Gastroesophageal sphincter (tissue), 4 donors: ENCODE measurements at places on chromosomes 2 and 18.

GRCh38 chr2:216210701-216211540, 101.8 kb downstream of the XRCC5 start:
- ATAC-seq, result peak; percentile 31

DNA sequence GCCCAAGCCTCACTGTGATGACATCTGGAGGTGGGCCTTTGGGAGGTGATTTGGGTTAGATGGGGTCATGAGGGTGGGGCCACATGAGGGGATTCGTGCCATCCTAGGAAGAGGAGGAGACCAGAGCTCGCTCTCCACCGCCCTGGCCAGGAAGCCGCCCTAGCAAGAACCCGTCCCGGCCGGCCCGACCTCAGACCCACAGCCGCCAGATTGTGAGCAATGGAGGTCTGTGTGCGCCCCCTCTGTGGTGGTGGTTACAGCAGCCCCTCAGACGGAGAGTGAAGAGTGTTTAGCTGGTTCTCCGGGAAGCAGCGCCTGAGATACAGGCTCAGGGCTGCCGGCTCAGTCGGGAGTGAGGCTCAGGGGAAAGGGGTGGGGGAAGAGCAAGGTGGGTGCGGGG, 83.3 kb downstream of the RTP5 start:
- no peak for ATAC-seq

DNA sequence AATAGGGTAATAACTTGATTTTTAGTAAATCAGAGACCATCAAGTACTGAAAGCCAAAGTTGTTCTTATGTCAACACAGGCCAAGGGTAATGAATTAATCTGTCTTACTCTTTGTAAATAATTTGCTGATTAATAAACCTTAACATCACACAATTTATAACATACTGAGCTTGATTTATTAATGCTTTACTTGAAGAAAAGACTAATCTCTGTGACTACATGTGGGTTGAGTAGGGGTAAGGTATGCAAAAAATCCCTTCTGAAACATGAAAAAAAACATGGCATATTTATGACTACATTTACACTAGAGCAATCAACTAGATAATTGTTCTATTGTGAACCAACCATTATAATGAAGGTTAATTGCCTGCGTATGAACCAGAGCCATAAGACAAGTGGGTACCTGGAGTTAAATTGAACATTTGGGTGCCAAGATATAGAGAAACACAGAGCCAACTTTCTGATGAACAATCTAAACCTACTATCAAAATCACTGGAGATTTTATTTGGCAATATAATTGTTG, 67.7 kb upstream of the GRB14 start:
- no peak for ATAC-seq

DNA sequence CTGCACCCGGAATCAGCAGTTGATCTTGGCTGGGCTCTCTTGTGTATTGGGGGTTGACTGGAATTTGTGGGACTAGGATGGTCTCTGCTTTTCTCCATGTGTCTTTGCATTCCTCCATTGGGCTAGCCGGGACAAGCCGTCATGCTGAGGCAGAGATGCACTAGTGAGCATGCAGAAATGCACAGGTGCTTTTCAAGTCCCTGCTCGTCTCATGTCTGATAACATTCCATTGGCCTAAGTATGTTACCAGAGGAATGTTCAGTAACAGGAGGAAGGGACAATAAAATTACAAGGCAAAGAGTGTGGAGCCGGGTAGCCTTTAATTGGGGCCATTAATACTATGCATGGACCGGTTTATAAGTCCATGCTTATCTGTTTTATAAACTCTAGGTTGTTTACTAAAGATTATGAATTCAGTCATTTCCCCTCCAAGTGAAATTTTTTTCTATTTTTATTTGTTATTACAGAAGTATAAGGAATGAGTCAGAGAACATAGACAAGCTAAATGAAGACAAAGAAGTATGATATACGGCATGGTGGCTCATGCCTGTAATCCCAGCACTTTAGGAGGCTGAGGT, 24.4 kb upstream of the AAK1 start:
- ATAC-seq, result no peak

DNA sequence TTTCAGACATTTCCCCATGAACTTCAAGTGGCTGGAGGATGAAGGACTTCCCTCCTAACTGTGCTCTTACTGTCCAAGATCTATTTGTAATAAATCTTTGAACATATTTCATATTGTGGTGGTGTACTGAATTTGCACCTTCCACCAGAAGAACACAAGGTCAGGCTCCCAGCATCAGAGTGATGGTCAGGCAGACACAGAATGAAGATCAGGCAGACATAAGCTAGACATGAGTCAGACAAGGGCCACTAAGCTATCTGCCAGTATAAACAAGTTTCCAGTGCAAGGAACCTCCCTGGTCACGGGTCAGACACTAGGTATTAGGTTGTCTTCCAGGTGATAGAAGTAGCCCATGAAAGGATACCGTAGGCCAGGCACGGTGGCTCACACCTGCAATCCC, 20.0 kb downstream of the AQP12B start:
- no peak for ATAC-seq

DNA sequence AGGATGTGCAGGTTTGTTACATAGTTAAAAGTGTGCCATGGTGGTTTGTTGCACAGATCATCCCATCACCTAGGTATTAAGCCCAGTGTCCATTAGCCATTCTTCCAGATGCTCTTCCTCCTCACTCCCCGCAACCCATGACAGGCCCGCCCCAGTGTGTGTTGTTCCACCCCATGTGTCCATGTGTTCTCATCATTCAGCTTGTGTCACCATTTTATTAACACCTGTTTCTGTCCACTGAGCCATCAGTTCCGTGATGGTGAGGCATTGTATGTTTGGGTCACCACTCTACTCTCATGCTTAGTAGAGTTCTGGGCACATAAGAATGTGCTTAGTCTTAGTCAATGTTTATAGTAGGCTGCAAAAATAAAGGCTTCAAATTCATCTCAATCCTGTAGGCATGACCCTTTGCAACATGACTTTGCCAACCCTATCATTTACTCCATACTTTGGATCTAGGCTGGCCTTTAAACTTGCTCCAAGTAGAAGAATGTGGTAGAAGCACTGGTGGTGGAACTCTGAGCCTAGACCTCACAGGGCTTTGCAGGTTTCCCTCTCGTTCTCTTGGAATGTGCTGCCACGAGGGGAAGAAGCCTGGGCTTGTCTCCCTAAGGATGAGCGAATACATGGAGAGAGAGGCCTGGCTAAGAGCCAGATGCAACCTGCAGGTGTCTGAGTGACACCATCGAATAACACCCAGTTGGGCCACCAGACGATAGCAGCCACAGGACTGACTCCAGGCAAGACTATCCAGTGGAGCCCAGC, 161.5 kb downstream of the NAPG start:
- no peak for ATAC-seq

- ATAC-seq, result no peak
Measured at GRCh38 chr2:105166688-105167087, 74.9 kb upstream of the GPR45 start.

DNA sequence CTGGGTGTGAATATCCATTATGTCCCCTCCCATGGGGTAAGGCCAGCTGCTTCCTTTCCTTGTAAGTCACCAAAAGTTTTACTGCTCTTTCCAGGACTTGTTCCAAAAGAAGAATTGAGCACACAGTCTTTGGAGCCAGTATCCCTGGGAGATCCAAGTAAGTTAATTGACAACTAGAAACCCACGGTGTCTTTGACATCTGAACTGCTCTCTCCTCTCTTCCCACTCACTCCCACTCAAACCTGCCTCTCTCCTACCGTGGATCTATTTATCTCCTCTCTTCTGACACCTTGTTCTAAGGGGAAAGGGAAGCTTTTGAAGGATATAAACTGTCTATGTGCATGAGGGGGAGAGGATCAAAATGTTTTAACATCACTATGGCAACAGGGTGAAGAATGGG, 86.7 kb downstream of the VIT start:
- no peak for ATAC-seq

GRCh38 chr2:176931588-176932563, 280.7 kb upstream of the HNRNPA3 start:
- ATAC-seq, result no peak

DNA sequence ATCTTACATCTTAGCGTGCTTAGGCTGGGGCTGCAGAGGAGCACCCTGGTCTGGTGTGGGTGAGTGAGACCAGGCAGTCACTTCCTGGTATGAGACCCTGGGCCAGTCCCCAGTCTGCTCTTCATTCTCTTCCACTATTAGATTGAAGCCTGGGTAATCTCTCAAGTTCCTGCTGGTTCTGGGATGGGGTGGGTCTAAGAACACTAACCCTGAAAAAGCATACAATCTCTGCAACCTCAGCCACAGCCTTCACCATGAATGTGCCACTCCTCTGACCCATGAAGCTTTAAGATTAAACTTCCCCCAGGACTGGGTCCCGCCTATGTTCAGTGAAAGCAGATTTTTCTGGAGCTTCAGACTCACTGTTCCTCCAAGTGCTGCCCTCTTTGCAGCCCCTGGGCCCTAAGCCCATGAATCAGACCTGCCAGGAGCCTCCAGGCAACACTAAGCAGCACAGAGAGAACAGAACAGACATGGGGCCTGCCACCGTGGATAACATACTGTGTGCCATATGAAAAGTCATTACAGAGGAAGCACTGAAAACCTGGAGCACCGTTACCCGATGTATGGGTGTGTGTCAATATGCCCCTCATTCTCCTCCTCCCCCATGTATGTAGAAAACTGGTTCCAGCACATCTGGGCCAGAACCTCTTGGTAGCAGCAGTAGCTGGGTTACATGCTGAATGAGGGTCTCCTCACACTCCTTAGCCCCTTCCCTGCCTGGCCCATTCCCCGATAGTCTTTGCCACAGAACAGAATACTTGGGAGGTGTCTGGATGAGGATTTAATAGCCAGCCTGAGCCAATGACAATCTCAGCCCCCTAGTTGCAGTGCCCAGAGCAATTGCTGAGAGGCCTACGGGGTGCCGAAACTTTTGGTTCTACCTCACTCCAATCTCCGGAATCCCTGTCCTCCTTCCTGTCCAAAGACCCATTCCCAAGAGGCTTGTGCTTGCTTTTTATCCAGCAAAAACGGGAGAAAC, 2.7 kb upstream of the SIX2 start:
- no peak for ATAC-seq

GRCh38 chr2:207619764-207620203, 5.4 kb downstream of the METTL21A start:
- ATAC-seq, result no peak

- no peak for ATAC-seq
Measured at GRCh38 chr2:208820014-208820688, 413.6 kb downstream of the PTH2R start.

- ATAC-seq, result no peak
Measured at GRCh38 chr2:239039479-239039861, 191.6 kb downstream of the TWIST2 start.

GRCh38 chr2:122138561-122138960, 383.1 kb downstream of the TSN start:
- no peak for ATAC-seq

DNA sequence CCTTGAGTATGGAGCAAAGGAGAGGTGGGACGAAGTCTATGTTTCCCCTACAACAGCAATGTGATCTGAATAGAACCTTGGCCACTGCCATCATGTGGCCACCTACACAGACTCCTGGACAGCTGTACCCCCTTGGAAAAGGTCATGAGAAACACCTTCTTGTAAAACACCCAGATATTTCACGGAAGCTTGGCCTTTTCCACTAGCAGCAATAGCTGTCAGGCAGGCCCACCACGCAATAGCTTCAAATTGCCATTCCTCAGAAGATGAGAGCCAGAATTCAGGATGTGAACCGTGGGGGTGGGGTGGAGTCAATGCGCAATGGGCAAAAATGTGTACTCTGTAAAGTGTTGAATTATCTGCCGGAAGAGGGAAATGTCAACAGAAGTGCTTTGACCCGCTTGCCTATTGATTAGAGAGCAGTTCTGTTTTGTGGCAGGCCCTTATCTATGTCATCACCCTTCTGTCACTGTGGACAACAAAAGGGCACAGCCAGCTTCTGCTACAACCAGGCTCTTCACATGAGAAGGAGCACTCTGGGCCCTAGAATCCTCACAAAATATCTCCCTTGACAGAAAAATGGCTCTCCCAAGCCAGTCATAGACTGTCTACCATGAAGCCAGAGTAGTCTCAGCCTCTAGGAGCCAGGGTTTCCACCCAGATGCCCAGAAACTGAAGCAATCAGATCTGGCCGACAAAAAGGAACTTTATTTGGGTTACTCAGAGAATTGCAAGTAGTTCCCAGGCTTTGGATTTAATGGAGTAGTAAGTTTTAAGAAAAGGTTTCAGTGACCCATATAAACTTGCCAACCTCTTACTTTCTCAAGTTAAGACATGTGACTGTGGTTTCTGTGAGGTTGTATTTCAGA, 9.5 kb downstream of the INPP1 start:
- ATAC-seq, result peak; percentile 58

DNA sequence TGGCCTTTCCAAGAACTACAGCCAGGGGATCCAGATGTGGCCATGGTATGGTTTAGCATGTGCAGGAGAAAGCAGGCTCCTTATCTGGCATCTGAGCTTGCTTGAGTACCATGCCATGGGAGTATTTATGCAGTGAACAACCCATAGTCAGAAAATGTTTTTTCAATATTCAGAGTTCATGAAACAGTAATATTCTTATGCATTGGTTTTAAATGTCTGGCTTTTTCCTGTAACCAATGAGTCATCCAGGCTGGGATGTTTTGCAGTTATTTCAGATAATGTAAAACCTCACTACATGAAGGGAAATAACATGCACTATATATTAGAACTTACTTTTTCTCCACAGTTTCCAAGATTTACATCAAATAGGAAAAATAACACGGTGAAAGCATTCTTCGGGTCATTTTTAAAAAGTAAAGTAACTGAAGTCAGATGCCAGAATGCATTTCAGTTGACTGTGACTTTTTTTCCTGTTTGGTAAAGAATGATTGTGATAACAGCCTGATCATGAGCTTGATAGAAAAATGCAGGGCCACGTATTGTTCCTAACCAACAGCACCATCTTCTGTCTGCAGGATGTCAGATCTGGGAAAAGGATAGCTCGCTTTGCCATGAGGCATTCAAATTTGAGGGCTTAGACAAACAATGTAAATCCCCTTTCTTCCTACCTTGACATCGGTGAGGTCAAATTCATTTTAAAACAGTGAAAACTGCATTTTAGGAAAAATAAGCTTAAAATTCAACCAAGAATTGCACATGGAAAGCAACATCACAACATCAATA, 152.8 kb downstream of the DSC3 start:
- ATAC-seq, result no peak

- no peak for ATAC-seq
Measured at GRCh38 chr18:61841706-61842105, 51.1 kb downstream of the RNF152 start.

DNA sequence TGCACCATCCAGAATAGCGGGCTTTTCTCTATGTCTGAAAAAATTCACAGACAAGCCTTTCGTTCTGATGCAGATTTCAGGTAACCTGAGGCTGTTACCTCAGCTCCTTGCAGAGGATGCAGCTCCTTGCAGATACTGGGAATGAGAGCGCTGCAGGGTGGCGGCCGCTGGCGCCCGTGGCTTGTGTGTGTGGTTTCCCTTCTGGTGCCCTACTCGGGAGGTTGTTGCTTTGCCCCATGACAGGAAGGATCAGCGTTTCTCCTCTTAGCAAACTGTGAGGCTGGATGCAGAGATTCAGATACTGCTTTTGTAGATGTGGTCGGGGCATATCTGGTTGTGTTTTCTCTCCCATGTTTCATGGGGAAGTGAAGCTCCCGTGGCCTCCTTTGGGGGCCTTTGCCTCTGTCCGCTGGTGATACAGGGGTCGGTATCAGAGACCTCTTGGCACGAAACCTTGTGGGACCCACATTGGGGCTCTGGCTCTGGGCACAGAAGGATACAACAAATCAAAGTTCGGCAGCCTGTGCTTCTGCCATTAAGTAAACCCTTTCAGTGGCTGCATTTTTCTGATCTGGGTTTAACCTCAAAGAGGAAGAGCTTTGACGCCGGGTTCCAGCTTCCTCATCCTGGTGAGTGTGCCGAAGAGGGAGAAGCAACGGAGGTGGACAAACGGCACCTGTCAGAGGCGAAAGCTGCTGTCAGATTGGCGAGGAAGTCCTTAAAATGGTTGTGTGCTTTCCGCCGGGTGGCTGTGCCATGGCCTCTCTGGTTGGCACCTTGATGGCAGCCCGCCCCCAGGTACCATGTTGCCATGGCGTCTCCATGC, 127.8 kb downstream of the MBP start:
- no peak for ATAC-seq
